Thoracic aorta (tissue), 2 donors: ENCODE measurements at places on chromosomes 2 and 18.
A peak's percentile ranks its signal among the peaks of the same experiment; 100 is the strongest.

- DNase-seq: no peak
Observed at GRCh38 chr2:122636097-122636496, 880.6 kb downstream of the TSN start.

DNA sequence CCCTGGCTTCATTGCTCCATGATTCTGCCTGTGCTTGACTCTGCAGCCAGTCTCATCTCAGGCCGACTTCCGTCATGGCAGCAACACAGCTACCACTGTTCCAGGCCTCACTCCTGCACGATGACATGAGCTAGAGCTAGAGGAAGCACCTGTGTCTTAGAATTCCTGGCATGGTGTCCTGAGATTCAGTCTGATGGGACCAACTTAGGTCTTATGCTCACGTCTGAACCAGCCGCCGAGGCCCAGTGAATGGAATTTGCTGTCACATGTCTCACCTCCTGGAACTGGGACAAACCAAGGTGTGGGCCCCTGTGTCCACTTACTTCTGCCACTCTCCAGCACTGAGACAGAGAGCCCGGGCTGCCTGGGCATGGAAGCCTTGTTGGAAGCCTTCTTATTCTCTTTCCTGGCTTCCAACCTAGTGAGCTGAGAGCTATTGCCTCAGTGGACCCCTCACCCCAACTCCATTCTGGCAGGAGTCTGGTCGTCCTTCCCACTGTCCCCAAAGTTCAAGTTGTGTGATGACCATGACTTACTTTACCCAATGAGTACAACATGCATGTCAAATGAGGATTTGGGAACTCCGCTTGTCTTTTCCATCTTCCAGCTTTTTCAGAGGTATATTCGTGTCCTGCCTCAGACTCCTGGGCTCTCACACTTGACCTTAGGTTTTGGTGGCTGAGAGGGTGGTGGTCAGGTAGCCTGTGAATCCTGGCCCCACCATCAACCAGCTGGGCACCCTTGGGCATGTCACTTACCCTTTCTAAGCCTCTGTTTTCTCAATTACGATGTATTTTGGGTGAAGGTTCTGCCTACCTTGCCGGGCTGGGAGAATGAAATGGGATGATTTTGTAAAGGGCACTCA is 39.1 kb upstream of the HS6ST1 start:
- DNase-seq: no peak

DNA sequence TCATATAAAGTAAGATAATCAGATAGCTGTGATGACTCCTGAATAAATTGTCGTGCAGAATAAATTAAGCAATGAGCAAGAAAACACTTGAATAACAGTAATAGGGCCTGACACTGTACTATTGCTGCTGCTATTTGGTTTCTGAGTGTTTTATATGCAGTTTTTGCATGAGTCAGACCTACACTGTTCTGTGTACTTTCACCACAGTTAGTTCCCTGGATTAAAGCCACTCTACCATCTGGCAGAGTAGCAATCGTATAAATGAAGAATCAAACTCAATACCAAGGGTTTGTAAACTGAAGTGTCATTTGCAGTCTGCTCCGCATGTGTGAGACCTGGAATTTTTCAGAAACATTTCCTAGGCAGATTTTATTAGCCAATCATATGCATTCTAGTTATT is 398.6 kb upstream of the CDH7 start:
- DNase-seq: no peak

- no peak for DNase-seq
Observed at GRCh38 chr2:9665898-9666297, 35.1 kb upstream of the YWHAQ start.

DNA sequence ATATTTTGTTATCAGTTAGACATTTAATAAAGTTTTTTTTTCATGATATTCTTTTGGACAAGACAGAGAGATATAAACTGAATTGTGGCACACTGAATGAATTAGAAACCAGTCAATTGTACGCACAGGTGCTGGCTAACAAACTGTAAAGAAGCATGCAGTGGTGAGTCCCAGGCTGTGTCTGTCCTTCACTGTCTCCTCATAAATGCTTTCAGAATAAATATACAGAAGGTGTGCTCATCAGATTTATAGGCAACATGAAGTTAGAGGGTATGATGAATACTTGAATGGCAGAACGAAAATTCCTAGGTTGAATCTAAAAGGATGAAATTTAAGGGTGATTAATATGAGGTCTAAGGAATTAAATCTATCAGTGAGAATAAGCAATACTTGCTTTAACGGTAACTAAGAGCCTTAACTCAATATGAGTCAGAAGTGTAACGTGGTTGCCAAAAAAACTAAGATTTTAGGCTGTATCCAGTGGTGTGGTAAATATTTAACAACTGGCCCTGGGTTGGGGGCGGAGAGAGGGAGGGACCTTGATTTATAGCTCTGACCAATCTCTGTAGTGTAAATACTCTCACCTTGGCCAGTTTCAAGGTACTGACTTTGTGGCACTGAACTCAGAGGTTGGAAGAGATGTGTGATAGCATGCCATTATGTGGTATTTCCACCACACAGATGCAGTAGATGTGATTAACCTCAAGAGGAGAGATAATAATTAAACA is 41.9 kb upstream of the AAK1 start:
- no peak for DNase-seq

GRCh38 chr2:163467251-163467630 is 268.6 kb downstream of the FIGN start:
- DNase-seq: no peak

DNA sequence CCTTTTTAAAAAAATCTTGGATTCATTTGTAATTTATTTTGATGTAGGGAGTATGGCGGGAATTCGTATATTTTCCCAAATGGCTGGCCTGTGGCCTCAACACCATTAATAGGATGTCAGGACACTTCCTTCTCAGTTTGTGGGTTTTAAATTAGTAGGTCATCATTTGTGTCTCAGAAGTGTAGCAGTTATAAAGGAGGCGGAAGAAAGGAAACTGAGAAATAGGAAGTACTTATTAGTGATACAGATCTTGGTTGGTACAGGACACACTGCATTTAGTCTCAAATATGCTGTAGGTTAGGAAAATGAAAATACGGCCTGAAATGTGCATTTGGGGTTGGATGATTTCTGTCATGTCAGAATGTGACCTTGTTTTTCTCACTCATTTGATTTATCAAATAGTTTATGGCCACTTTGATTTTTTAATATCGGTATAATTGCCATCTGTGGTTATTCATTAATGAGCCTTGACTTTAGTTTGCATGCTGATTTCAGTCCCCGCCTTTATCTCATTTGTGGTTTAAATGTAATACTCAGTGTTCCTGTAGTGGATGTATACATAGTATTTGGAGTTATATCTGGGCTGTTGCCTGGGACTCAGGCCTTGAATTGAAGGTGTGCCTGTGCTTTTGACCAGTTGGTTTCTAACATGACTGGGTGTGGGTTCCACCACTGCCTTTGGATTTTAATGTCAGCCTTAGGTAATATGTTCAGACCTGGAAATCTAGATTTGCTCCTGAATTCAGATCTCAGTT is 31.4 kb downstream of the ZCCHC2 start:
- no peak for DNase-seq

GRCh38 chr2:44528595-44528994 is 166.8 kb downstream of the CAMKMT start:
- DNase-seq: no peak

DNA sequence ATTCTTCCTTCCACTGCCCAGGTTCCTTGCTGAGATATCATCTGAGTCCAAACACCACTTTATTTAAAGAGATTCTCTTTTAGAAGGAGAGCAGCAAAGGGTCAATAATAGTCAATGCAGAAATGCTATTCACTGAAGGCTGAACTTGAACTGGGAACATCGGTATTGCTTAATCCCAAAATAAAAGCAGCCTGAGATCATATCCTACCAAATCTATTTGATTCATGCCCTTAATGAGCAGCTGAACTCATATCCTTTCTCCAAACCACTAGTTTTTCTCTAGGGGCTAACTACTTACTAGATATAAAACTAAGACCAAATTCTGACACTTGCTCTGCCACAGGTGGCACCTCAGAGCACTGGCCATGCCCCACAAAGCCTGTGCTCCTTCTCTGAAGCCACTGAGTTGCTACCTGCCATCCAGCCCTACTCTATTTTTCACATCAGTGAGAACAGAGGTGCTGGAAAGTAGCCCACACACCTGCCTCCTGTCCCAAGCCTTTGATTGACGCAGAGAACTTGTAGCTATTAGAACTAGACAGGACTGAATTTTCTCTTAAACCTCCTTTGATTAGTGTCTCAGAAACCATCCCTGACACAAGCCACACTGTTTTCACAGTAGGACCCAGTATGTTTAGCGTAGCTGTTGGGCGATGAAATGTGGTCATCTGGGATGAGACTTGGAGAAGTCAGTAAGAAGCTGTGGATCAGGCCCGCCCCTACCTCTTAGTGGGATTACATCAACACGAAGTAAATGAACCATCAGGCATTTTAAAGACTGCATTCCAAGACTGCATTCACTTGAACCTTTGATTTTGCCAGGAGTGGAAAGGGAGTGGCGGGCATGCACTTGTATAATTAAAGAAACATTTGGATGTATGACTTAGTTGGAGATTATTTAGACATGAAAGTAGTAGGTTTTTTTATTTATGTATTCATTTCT is 124.3 kb downstream of the RBMS1 start:
- DNase-seq: no peak

DNA sequence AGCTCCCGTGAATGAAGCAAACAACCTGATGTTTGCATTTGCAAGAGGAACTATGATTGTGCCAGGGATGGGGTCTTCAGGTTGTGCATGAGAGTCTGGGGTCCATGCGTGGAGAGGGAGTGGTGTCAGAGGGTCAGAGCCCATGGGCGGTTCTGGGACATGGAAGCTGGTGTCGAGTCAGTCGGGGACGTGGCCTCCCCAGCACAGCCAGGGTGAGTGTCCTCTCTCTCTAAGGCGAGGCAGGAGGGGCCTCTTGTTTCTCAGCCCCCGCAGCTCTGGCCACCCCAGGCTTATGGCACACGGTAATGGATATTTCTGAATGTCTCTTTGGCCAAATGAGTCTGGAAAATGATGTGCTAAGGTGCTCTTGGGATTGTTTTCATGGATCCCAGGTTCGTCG is 118.6 kb downstream of the RTP5 start:
- no peak for DNase-seq

DNA sequence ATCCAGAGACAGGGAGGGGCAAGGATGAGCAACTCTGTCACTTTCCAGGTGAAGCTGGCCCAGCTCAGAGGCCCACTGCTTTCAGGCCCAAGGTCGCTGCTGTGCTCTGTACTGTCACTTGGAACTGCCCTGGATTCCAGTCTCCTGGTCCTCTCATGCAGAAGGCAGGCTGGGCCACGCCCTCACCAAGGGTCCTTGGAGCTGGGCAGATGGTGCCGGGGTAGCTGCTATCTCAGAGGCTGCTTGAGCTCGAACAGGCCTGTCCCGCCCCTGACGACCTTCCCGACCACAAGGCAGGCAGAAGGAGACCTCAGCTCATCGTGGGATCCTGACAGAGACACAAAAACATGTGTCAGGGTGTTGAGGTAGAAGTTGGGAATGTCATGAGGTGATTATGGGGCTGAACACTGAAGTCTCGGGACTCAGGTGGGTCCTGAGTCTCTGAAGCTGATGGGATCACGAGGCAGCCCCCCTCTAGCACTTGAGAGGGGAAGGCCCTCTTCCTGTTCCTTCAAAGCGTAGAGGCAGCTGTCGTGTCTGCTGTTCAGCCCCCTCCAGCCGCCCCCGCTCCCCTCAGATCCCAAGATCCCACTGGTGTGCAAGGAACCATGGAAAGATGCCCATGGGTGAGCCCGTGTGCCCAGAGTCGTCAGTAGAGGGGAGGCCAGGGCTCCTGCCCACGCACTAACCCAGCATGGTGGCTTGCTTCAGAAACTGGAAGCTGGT is 78.3 kb downstream of the POLR1A start:
- no peak for DNase-seq

- DNase-seq: no peak
Observed at GRCh38 chr2:181348107-181348837, 108.9 kb upstream of the ITGA4 start.

GRCh38 chr18:34981487-34981886 is 59.7 kb upstream of the MAPRE2 start:
- no peak for DNase-seq

GRCh38 chr18:76374330-76375281 is 120.4 kb downstream of the ZNF516 start:
- DNase-seq: no peak

- no peak for DNase-seq
Observed at GRCh38 chr2:98347298-98348065, 1.2 kb downstream of the CNGA3 start.

DNA sequence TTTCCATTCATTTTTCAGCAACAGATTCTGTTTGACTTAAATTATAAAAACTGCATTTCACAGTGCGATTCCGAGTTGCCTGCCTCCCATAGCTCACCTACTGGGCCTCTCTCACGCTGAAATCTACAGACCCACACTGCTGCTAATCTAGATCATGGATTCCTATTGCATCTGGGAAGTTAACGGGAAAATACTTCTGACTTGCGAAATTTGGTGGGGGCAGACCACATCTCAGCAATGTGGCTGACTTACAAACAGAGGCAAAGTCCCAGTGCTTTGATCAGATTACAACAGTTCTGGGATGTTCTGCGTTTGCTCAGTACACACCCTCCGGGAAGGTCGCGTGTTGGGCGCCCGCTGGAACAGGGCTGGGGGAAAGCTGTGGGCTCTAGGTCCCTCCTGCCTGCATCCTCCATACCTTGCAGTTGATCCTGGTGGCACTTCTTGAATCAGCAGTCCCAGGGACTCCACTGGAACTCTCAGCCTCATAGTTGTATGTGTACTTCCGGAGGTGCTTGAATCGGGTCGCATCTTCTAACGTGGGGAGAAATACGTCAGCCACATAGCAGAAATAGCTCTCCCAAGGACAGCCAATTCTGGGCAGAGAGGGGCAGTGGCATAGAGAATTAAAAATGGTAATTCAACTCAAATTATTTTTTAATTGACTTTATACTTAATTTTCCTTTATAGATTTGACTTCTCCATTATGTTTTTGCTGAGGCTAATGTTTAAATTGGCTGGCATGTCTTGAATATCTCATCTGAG is 1.7 kb downstream of the APOB start:
- DNase-seq: no peak

DNA sequence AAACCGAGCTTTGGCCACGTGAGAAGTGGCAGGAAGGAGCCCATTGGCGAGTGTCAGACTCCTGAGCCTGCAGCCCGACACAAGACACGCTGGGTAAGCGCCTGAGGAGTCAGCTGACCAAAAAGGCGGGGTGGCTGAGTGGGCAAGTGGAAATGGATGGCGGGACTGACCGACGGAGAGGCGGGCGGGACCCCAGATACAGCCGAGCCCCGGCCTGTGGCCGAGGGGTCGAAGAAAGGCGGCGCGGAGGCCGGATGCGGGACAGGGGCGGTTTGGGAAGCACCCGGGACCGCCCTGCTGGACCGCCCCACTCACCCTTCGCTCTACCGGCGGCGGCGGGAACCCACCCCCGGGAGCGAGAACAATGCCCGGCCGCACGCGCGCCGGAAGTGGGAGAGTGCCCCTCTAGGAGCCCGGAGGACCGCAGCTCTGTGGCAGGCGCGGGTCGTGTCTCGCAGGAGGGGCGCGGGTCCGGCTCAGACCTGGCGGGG is 22.8 kb downstream of the ZSCAN30 start:
- DNase-seq: peak; percentile 31
